ENCODE measurements at places on chromosomes 7 and 10. TPM values are rescaled to one million over a fixed set of nuclear protein-coding genes. Genes with fewer than 3 reads are reported as not detected.

DNA sequence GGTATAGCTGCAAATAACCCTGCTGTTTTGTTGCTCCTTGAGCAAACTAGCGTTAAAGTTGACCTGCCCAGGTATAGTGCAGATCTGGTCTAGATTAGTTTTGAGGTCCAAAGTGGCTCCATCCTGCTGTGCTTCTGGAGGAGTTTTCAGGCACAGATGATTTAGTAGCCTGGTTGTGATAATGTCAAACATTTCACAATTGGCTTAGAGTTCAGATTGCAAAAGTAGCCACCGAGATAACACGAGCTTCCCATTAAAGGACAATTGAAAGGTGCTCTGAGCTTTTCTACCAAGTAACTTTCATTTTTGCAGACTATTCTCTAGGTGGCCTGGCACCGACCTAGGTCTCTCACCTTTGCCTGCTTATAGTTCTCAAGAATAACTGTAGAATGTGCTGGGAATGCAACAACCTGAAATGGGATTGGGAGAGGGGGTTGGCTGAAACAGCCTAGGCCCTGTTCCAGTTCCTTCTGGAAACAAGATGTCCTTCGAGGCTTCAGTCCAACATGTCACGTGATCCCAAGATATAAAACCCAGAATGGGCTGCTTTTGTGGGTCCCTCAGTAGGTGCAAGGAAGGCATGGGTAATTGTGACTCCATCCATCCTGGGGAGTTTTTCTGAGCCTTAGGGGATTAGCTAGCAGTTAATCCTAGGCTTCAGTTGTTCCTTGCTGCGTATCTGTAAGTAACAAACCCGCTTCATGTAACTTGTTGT, 201.0 kb downstream of the CHRM2 start:
- H3K27ac ChIP-seq = no peak overlapping the region
- no peaks in the 10 kb centered on the region for H3K27me3 ChIP-seq
- H3K36me3 ChIP-seq = no peaks in the 10 kb centered on the region
- DNase-seq = no peak

DNA sequence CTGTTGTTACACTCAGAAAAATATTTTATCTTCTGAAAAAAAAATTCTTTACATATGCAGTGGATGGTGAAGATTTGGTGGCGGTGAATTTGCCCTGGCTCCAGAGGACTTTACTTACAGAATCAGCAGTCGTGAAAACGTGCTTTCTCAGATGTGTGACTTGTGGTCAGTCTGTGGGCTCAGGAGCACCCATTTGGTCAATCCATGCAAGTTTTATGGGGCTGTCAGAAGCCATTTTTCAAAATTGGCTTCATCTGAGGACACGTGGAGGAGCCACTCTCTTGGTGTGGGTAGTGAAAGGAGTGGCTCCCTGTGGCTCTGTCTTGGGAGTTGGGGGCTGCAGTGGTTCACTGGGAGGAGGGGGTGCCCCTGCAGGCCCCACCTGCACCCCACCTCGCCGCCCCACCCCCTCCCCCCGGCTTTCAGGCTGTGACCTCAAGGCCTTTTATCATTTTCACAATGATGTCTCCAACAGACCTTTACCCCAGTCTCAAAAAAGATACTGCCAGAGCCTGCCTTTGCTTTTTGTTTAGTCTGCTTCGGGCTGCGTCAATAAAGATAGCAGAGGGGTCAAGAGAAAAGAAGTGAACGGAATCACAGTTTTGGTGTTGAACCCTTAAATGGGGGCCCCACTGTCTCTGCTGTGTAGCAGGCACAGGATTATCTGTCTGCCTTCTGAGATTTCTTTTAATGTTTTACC, 137.4 kb downstream of the MGMT start:
- H3K36me3 ChIP-seq = no peaks in the 10 kb centered on the region
- no peak overlapping the region for H3K4me3 ChIP-seq
- no peak for DNase-seq
- no peak overlapping the region for H3K27ac ChIP-seq

- no peaks in the 10 kb centered on the region for H3K36me3 ChIP-seq
- H3K4me1 ChIP-seq = no peaks in the 10 kb centered on the region
- no peak overlapping the region for H3K27ac ChIP-seq
- DNase-seq = no peak
- H3K27me3 ChIP-seq = no peaks in the 10 kb centered on the region
- no peak overlapping the region for H3K4me3 ChIP-seq
These were observed 295.5 kb downstream of the ABCA13 start for GRCh38 chr7:48466713-48467112.

GRCh38 chr10:12849319-12850181, 152.0 kb downstream of the CCDC3 start:
- DNase-seq = no peak
- H3K4me3 ChIP-seq = no peak overlapping the region
- no peak overlapping the region for H3K27ac ChIP-seq
- peaks cover 1% of the 10 kb centered on the region for H3K27me3 ChIP-seq
- H3K4me1 ChIP-seq = peaks cover 12% of the 10 kb centered on the region

- no peaks in the 10 kb centered on the region for H3K36me3 ChIP-seq
- no peak overlapping the region for H3K4me3 ChIP-seq
- no peaks in the 10 kb centered on the region for H3K27me3 ChIP-seq
- DNase-seq = no peak
These were observed 9.8 kb upstream of the STEAP4 start for GRCh38 chr7:88316456-88316855.

- no peaks in the 10 kb centered on the region for H3K27me3 ChIP-seq
- no peak for DNase-seq
- H3K4me1 ChIP-seq = peaks cover 6% of the 10 kb centered on the region
- H3K27ac ChIP-seq = no peak overlapping the region
- no peaks in the 10 kb centered on the region for H3K36me3 ChIP-seq
These were observed 2.3 kb upstream of the TUBAL3 start for GRCh38 chr10:5406918-5407317.

DNA sequence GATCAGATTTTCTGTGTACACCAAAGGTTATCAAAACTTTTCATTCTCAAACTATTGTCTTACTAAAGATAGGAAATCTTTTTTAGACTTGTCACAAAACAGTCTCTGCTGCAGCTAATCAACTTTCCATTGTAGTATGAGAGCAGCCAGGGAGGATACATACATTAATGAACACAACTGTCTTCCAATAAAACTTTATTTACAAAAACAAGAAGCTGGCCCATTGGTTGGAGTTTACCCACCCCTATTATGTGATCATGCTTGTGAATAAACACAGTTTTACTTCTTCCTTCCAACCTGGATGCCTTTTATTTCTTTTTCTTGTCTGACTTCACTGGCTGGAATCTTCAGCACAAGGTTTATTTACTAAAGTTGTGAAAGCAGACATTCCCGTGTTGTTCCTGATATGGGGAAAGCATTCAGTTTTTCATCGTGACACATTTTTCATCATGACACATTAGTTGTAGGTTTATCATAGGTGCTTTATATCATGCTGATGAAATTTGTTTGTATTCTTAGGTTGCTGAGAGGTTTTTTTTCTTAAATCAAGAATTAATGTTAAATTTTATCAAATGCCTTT, 98.5 kb upstream of the CDK13 start:
- DNase-seq = no peak
- no peak overlapping the region for H3K4me3 ChIP-seq

DNA sequence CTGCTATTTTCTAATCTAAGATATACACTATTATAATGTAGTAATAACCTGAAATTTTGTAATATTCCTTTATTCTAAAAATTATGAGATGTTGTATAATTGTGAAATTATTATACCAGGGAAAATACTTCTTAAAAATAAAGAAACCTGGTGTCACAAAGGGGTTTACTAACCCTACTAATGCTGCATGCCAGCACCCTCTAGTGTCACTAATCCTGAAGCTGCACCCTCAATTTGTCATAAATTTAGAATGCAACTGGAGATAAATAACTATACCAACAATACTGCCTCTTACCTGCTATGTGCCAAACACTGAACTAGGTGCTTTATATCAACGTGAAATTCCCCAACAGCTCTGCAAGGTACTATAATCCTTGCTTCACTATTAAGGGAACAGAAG, 30.8 kb downstream of the TM9SF3 start:
- peak; percentile 28 for DNase-seq
- peaks cover 4% of the 10 kb centered on the region for H3K4me1 ChIP-seq
- H3K27me3 ChIP-seq = no peaks in the 10 kb centered on the region
- no peak overlapping the region for H3K27ac ChIP-seq

GRCh38 chr7:90769036-90769435, 172.9 kb downstream of the CDK14 start:
- no peak overlapping the region for H3K27ac ChIP-seq
- H3K27me3 ChIP-seq = no peaks in the 10 kb centered on the region
- DNase-seq = no peak
- no peak overlapping the region for H3K4me3 ChIP-seq

The TMEM213 gene
- not detected for total RNA-seq

GRCh38 chr7:50466815-50467585, 16.9 kb upstream of the FIGNL1 start:
- no peaks in the 10 kb centered on the region for H3K27me3 ChIP-seq
- peaks cover 5% of the 10 kb centered on the region for H3K4me1 ChIP-seq
- H3K36me3 ChIP-seq = no peaks in the 10 kb centered on the region
- no peak overlapping the region for H3K27ac ChIP-seq
- H3K4me3 ChIP-seq = no peak overlapping the region
- no peak for DNase-seq

The LRRC18 gene
- not detected for total RNA-seq

GRCh38 chr7:30752484-30752883, 549 bp downstream of the INMT start:
- no peaks in the 10 kb centered on the region for H3K4me1 ChIP-seq
- H3K27ac ChIP-seq = no peak overlapping the region
- no peak for DNase-seq
- no peaks in the 10 kb centered on the region for H3K27me3 ChIP-seq
- H3K4me3 ChIP-seq = no peak overlapping the region
- no peaks in the 10 kb centered on the region for H3K36me3 ChIP-seq

DNA sequence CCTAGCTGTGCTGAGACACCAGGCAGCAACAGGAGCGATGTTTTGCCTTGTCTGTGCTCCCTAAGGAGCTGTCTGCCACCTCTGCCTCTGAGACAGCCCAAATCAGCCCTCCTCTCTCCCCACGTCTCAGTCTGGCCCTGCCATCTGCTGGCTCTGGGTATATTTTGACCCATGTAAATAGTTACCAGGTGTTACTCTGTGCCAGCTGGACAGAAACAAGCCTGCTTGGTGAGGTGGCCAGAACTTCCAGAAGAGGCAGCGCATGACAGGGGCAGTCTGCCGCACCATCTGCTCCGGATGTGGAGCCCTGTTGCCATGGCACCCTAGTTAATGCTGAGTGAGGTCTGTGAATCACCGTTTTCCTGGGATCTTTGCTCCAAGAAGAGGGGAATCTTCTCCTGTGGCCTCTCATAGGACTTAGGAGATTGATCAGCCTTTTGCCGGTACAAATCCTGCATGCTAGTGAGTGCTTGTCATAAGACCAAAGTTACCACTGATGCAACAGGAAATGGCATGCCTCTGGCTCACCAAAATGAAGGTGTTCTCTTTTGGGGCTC, 31.8 kb downstream of the GSTO2 start:
- no peaks in the 10 kb centered on the region for H3K36me3 ChIP-seq
- peaks cover 29% of the 10 kb centered on the region for H3K4me1 ChIP-seq
- H3K4me3 ChIP-seq = no peak overlapping the region
- peak; percentile 79 for DNase-seq

The SSC4D gene
- total RNA-seq = 0.86 TPM

The GNAT3 gene
- not detected for total RNA-seq

DNA sequence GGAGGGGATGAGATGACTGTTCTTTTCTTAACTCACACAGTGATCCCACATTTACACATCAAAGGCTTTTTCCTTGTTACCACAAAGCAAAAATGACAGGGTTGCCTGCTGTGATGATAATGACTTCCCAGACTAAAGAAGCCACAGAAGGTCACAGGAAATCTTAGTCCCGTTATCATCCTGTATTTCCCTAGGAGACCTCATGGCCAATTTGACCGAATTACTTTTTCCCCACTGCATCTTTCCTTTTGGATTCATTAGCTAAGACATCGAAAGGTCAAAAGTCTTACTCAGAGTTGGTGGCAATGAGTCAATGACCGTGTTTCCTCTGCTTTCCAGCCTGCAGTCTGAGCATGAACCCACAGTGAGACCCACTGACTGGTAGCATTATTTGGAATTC, 130.1 kb upstream of the INHBA start:
- no peaks in the 10 kb centered on the region for H3K27me3 ChIP-seq
- H3K27ac ChIP-seq = no peak overlapping the region
- no peaks in the 10 kb centered on the region for H3K36me3 ChIP-seq
- H3K4me3 ChIP-seq = no peak overlapping the region

GRCh38 chr7:83306502-83306901, 143.8 kb upstream of the PCLO start:
- no peak overlapping the region for H3K27ac ChIP-seq
- DNase-seq = peak; percentile 7
- H3K27me3 ChIP-seq = no peaks in the 10 kb centered on the region
- H3K36me3 ChIP-seq = no peaks in the 10 kb centered on the region

DNA sequence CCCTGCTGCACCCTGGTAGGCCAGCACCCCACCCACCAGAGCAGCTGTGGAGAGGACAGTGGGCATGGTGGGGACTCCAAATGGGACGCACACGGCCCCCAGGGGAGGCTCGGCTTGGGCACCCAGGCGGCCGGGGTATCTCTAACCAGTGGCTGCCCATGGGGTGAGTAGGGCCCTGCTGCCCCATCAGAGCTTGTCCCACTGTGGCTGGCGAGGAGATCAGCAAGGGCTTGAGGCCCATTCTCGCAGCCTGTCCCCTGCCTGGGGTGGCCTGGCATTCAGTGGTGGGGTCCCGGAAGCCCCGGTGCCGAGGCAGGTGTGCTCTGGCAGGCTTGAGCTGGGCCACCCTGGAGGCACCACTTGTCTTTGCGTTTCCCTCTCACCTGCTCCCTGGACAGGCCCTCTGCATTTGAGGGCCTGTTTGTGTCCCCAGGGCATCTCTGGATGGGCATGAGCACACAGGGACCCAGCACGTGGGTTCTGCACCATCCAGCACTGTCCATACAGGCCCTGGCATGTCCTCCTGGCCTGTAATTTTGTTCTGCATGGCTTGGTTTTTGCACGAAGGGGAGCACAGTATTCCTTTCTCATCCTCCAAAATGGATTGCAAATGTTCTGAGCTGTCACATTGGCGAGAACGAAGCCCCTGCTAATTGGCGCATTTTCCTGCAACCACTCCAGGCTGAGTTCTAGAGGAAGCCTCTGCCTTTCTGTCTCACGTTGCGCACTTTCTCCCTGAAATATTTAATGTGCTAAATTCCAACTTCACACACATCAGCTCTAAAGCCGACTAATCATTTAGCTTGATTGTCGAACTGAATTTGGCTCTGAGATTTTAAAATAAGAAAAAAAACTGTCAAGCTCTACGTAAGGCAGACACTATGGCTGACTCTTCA, 27.2 kb downstream of the PWWP2B start:
- H3K27me3 ChIP-seq = no peaks in the 10 kb centered on the region
- no peak overlapping the region for H3K27ac ChIP-seq

The OR2A12 gene
- not detected for total RNA-seq

GRCh38 chr10:9004736-9005135, 950.2 kb downstream of the GATA3 start:
- H3K27me3 ChIP-seq = peaks cover 56% of the 10 kb centered on the region
- H3K4me3 ChIP-seq = no peak overlapping the region
- no peak for DNase-seq
- H3K36me3 ChIP-seq = no peaks in the 10 kb centered on the region

DNA sequence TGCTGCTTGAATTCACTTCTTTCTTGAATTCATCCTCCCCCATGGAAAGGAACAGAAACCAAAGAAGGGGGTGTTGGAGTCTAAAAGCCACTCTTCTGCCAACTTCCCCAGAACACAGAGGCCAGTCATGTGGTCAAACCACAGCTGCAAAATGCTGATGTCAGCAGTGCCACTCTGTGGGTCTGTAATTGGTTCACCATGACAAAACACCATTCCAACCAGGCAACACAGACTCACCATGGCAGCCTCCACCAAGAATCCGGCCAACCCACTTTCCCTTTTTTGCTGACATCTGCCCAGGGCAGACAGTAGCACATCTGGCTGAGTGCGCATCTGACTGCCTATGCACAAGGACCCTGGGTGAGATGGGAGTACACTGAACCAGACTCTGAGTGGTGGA, 16.8 kb downstream of the OSBPL3 start:
- no peak overlapping the region for H3K27ac ChIP-seq
- H3K36me3 ChIP-seq = no peaks in the 10 kb centered on the region
- no peak for DNase-seq
- H3K4me1 ChIP-seq = peaks cover 32% of the 10 kb centered on the region
